ENCODE measurements at places on chromosomes 7 and 10.

DNA sequence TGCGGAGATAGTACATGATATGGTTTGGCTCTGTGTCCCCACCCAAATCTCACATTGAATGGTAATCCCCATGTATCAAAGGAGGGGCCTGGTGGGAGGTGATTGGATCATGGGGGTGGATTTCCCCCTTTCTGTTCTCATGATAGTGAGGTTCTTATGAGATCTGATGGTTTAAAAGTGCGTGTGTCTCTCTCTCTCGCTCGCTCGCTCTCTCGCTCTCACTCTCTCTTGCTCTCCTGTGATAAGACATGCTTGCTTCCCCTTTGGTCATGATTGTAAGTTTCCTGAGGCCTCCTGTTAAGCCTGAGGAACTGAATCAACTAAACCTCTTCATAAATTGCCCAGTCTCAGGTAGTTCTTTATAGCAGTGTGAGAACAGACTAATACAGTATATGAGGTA lies 171.9 kb downstream of the NSUN6 start:
- no peak for DNase-seq

GRCh38 chr7:70752794-70753241 lies 379.1 kb upstream of the GALNT17 start:
- DNase-seq = no peak

- DNase-seq = no peak
Measured at GRCh38 chr7:88071994-88072714, 138.1 kb downstream of the ADAM22 start.

DNA sequence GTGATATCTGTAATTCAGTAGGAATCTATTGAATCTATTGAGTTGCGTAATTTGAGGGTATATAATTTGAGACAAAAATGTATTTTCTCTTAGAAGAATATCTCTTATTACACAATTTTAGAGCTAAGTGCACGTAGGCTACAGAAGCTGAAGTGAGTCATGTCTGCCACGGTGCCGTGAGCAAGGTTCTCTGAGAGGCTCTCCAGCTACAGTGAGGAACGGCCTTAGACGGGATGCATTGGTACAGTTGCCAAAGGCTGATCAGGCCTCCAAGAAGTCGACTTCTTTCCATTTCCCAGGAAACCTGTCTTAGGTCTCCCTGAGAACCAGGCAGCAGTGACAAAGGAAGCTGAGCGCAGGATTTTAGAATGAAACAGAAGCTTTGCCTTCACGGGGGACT lies 28.6 kb downstream of the TCERG1L start:
- no peak for DNase-seq

DNA sequence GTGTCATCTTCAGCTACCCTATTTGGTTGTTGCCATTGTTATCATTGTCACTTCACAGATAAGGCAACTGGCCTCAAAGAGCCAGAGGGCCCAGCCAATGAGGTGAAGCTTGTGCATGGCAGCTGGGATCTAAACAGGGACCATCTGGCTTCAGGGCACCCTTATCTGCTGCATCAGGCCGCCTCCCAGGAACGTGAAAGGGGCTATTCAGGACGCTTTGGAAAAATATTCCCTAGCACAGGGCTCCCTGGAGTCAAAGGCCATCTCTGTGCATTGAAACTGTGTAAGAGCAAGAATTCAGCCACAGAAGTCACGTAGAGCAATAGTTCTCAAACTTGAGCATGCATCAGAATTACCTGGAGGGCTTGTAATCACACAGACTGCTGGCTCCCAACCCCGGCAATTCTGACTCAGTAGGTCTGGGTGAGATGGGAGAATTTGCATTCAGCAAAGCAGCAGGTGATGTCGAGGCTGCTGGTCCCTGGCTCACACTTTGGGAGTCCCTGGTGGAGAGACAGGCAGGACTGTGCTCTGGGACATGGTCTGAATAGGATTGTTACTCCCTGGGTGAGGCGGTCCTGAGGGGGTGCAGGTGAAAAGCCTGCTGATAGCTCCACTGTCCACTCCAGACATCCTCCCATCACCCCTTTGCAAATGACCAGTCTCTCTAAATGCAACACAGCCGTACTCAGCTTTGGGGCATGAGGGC lies 21.5 kb upstream of the PLEKHA1 start:
- no peak for DNase-seq
